Progenitor cell of endocrine pancreas (in vitro differentiated cells): ENCODE measurements at places on chromosomes 2 and 18. TPM values are rescaled to one million over a fixed set of nuclear protein-coding genes. Genes with fewer than 3 reads are reported as not detected.

- no peak for DNase-seq
Measured at GRCh38 chr18:36157441-36157840, 27.7 kb downstream of the ELP2 start.

DNA sequence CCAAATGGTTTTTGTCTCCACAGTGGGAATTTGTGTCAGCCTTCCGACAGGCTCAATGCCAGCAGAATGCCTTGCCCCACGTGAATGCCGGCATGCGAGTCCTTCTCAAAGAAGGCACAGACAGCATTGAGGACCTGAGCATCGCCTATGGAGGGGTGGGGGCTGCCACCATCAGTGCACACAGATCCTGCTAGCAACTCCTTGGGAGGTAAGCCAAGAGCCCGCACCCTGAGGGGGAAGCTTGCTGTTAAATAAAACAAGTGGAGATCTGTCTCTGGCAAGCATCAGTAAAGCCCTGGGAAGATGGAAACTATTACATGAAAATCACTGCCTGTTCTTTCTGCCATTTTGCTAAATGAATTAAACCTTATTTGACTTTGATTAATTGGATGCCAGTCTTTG is 67.5 kb upstream of the BZW1 start:
- DNase-seq: no peak

Gene SERPINB4
- not detected in 2 replicates for total RNA-seq

GRCh38 chr2:59724746-59725145 is 828.7 kb downstream of the BCL11A start:
- DNase-seq: no peak

GRCh38 chr2:39435234-39435633 is 1.9 kb downstream of the MAP4K3 start:
- DNase-seq: no peak

DNA sequence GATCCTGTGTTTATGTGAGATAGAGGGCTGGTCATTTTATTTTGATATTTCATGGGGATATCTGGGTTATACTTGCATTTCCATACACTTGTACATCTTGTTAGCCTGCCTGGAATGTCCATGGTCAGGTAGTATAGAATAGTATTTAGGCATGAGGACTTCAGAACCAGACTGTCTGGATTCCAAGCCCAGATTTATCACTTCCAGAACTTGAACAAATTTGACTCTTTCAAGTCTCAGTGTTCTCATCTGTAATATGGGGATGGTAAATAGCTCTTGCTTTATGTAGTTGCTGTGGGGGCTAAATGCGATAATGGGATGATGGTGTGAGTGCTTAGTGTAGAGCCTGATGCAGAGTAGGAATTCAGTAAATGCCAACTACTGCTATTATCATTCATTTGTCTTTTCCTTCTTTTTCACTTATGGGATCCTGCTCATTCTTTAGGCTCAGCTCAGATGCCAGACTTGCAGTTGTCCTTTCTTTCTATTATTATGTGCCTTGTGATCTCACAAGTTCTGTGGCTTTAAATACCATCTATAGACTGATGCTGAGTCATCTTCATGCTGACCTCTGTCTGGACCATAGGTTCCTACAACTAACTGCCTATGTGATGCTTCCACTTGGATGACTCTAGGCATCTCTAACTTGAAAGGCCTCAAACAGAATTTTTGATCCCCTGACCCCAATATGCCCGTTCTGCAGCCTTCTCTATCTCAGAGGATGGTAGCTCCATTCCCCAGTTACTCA is 67.4 kb downstream of the POLE4 start:
- no peak for DNase-seq

DNA sequence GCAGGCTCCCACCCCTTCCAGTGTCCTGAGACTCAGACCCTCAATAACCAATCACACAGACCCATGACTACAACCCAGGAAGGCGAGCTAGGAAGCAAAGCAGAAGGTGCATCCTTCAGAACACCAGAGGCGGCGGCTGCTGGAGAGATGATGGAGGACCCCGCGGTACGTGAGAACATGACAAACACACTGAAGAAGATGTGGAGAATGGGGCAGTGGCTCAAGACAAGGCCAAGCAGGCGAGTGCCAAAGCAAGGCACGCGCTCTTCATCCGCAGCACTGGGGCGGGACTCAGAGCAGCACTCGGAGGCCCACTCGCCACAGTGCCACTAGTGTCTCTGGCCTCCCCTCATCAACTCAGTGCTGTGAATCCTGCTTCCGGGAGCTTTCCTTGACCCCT is 13.7 kb downstream of the ERFE start:
- no peak for DNase-seq
